Stimulated activated CD4-positive, alpha-beta T cell treated with anti-CD3 and anti-CD28 coated beads, Interleukin-1b, Interleukin-23, amount 100 ng/mL, for 4 hours (primary cell): ENCODE measurements at places on chromosomes 7 and 10.

DNA sequence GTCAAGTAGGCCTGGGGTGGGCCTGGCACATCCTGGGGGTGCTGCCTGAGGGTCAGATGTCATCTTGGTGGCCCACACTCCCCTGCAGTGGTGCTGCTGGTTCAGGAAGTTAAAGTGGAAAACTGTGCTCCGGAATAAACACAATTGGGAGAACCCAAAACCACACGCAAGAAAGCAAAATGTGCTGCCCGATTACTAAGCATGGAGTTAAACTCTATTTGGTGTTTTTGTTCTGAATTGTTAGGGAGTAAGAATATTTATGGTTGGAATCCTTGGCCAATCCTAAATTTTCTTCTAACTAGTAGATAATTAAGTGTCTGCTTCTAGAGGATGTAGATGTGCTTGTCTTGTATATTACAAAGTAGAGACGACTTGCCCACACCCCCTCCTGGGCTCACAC is 131.4 kb downstream of the MGMT start:
- no peak for DNase-seq

DNA sequence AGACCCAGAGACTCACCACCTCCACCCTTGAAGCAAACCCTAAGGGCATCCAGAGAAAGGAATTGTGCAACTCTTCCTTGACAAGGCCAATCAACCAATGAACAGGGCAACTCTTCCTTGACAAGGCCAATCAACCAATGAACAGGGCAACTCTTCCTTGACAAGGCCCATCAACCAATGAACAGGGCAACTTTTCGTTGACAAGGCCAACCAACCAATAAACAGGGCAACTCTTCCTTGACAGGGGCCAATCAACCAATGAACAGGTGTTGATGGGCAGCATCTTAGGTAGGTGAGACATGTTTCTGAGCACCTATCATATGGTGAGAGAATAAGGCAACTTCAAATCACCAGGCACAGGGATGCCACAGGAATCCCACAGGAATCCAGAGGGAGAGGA is 181.5 kb upstream of the RNF32 start:
- DNase-seq = no peak

- DNase-seq = peak; percentile 64
Measured at GRCh38 chr10:91006001-91006751, 85.3 kb upstream of the ANKRD1 start.

GRCh38 chr7:154676422-154677073 is 326.4 kb downstream of the PAXIP1 start:
- no peak for DNase-seq

GRCh38 chr10:124722798-124723783 is 21.1 kb downstream of the FAM53B start:
- no peak for DNase-seq

- no peak for DNase-seq
Measured at GRCh38 chr7:139370943-139371313, 11.2 kb downstream of the LUC7L2 start.

DNA sequence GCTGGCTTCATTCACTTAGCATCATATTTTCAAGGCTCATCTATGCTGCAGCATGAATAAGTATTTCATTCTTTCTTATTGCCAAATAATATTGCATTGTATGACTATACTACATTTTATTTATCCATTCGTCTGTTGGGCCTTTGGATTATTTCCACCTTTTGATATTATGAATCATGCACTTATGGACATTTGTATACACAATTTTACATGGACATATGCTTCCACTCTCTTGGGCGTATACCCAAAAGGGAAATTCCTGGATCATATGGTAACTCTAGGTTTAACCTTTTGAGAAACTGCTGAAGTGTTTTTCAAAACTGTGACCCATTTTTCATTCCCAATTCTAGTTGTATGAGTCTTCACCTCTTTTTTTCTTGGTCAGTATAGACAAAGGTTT is 80.3 kb upstream of the GNAI1 start:
- DNase-seq = no peak

GRCh38 chr10:49187044-49187484 is 1.1 kb downstream of the TMEM273 start:
- no peak for DNase-seq

GRCh38 chr7:36092221-36092771 is 60.8 kb upstream of the EEPD1 start:
- no peak for DNase-seq

DNA sequence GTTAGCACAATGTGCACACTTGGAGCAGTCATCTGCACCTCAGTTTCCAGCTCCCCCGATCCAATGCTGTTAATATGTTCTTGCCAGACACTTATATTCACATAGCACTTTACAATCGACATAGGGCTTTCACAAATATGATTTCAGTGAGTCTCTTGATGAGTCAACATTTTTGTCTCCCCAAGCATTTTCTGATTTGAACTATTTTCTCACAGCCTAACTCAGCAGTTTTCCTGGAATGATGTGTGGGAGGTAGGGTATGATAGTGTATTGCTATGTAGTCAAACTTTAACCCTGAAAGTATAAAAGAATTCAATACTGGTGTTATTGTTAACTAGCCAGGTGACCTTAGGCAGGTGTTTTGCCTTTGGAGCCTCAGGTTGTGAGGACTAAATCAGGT is 82.5 kb upstream of the LRGUK start:
- DNase-seq = no peak
